ENCODE measurements at places on chromosomes 3 and 15. TPM values are rescaled to one million over a fixed set of nuclear protein-coding genes. Genes with fewer than 3 reads are reported as not detected.

The CCR3 gene
- total RNA-seq: not detected

DNA sequence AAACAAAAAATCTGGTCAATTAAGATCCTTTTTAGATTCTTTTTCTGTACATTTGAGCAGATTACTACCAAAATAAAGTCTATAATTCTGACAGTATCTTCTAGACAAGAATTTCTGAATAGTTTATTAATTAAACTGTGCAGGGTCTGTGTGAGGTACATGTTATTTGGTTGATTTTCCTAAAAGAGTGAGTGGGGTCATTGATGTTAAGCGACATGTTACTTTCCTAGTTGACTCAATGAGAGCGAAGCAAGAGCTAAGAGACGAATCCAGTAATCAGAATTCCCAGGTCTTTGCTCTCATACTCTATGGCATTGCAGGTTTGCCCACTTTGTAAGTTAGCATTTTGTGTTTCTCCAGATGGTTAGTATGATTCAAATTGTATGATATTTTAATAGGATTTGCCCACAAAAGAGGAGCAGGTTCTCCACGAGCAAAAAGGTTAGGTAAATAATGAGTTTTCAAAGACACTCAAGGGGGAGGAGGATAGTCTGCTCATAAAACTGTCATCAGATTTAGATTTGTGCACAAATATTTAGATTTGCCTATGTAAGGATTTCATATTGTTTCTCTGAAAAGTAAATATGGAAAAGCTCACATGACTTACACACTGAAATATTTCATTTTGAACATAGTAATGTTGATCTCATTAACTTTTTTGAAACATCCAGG lies 217.2 kb upstream of the CGNL1 start:
- peaks cover 12% of the 10 kb centered on the region for H3K36me3 ChIP-seq
- no peak overlapping the region for H3K27ac ChIP-seq

- DNase-seq: peak; percentile 63
- H3K4me3 ChIP-seq: no peak overlapping the region
- peaks cover 6% of the 10 kb centered on the region for H3K4me1 ChIP-seq
- H3K27ac ChIP-seq: no peak overlapping the region
Measured at GRCh38 chr3:171446801-171447578, 13.2 kb downstream of the TNIK start.

The EOGT gene
- total RNA-seq: 41.7 TPM

The CSPG5 gene
- total RNA-seq: 0.71 TPM

The CCDC71 gene
- total RNA-seq: 25.7 TPM

The GRM2 gene
- total RNA-seq: 0.44 TPM

DNA sequence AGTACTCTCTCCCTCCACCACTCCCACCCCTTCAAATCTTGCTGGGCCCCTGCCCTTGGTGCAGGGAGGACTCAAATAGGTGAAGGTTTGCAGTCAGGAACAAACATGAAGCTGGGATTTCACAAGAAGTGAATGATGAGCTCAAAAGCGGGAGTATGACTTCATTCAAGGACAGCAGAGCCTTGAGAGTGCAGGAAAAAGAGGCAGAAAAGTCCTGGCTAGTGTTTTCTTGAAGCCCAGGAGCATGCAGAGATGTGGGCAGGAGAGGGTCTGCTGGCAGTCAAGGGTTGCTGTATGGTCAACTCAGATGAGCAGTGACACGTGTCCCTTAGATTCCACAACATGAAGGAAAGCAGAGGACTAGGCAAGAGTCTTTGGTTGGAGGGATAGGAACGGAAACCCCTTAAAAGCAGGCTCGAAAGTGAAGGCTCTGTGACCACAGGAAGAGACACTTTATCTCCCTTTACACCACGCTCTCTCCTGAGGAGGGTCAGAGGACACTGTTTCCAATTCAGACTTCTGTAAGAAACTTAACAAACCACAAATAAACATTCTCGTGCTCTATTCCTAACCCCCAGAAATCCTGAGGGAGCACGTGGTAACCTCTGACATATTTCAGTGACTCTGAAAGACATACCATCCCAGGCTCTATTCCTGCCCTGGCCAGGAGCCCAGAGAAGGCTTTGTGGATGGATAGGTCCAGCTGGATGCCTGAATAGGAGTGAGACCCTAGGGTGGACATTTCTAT lies 168.0 kb upstream of the NDN start:
- H3K4me3 ChIP-seq: no peak overlapping the region
- no peaks in the 10 kb centered on the region for H3K4me1 ChIP-seq
- H3K27me3 ChIP-seq: no peaks in the 10 kb centered on the region
- H3K36me3 ChIP-seq: no peaks in the 10 kb centered on the region
- no peak for DNase-seq

DNA sequence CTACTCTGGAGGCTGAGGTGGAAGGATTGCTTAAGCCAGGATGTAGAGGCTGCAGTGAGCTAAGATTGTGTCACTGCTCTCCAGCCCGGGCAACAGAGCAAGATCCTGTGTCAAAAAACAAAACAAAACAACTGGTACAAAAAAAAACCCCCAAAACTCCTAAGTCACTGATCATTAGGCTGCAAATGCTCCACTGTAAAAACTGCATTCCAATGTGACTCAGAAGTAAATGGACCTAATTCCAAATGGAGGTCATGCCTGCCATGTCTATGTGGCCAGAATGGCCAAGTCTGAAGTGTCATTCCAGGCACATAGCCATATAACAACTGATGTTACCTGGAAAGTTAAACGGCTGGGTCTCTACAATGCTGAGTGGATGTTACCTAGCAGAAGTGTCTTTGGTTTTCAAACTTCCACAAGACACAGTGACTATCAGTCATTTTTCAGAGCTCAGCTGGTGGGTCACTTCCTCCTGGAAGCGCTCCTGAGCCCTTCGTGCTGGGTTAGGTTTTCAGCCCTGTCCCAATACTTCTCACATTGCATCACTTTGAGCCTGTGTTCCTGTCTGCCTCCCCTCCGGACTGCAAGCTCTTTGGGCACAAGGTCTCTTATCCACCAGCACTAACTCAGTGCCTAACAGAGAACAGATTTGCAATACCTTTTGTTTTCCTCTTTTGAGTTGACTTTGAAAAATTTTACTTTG lies 10.6 kb downstream of the FSTL1 start:
- H3K27me3 ChIP-seq: no peaks in the 10 kb centered on the region
- peaks cover 7% of the 10 kb centered on the region for H3K36me3 ChIP-seq
- no peak overlapping the region for H3K4me3 ChIP-seq
- no peak overlapping the region for H3K27ac ChIP-seq
- DNase-seq: no peak

DNA sequence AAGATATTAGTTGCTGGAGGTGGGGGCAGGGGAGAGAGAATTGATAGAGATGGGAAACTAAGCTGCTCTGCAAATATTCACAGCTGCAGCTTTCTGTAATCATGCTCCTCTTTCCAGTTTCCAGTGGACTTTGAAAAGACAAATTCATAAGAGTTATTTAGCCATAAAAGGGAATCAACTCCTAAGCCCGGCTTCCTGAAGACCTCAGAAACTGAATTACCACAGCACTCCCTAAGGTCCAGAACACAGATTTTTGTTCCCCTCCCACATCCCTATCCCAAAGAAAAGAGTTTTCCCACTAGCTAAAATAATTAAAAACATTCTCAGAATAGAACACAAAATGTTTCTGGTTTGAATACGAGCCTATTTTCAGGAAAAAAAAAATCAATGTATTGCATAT lies 871.8 kb upstream of the NR2F2 start:
- no peak overlapping the region for H3K4me3 ChIP-seq
- no peak for DNase-seq
- H3K36me3 ChIP-seq: no peaks in the 10 kb centered on the region
- H3K4me1 ChIP-seq: no peaks in the 10 kb centered on the region
- H3K27ac ChIP-seq: no peak overlapping the region

DNA sequence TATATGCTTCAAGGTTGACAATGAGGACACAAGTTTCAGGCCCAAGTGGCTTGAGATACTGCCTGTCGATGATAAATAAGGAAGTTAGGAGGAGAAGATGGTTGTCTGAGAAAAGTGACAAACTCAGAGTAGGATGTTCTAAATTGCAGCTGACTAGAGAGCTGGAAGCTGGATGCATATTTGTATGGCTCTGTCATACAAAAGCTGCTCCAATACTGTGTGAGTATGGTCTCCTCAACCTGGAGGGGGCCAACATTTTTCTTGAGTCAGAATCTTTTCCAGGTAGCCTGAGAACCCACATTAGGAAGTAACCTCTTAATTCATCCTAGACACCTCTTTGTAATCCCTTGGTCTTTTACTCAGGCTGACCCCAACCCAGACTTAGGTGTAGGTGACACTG lies 28.4 kb upstream of the TPRG1 start:
- peaks cover 6% of the 10 kb centered on the region for H3K4me1 ChIP-seq
- H3K27ac ChIP-seq: no peak overlapping the region
- DNase-seq: no peak
- no peak overlapping the region for H3K4me3 ChIP-seq

GRCh38 chr15:48028712-48029111 lies 92.1 kb upstream of the SLC24A5 start:
- H3K27me3 ChIP-seq: no peaks in the 10 kb centered on the region
- H3K36me3 ChIP-seq: no peaks in the 10 kb centered on the region
- H3K4me1 ChIP-seq: peaks cover 5% of the 10 kb centered on the region
- DNase-seq: no peak
- H3K27ac ChIP-seq: no peak overlapping the region

DNA sequence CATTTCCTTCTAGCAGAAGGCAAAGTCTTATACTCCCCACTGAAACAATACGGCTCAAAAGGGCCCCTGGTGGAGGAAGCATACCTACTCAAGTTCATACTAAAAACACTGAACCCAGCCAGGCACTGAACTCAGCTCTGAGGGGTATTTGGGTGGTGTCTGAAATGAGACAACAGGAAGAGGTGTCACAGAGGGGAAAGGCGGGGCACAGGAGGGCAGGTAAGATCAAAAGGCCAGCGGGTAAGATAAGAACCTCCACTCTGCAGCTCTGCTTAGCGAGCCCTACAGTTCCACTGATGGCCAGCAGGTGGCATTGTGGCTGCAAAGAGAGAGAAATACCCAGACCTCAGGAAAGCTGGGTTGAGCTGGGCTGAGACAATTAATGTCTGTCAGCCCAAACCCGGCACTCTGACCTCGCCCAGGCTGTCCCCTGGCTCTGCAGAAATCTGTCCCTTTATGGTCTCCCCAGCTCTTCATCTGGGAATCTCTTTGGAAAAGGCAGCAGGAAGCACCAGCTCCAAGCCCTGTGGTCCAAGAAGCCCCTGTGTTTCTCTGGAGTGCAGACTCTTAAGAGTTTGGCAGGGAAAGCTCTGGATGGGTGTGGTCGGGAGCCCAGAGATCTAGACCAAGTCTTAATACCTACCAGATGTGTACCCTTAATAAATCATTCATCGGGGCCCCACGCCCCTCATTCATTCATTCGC lies 8.4 kb downstream of the MFGE8 start:
- H3K36me3 ChIP-seq: peaks cover 91% of the 10 kb centered on the region
- peaks cover 20% of the 10 kb centered on the region for H3K4me1 ChIP-seq
- peak; percentile 80 for DNase-seq
- H3K27me3 ChIP-seq: no peaks in the 10 kb centered on the region
- H3K4me3 ChIP-seq: no peak overlapping the region

DNA sequence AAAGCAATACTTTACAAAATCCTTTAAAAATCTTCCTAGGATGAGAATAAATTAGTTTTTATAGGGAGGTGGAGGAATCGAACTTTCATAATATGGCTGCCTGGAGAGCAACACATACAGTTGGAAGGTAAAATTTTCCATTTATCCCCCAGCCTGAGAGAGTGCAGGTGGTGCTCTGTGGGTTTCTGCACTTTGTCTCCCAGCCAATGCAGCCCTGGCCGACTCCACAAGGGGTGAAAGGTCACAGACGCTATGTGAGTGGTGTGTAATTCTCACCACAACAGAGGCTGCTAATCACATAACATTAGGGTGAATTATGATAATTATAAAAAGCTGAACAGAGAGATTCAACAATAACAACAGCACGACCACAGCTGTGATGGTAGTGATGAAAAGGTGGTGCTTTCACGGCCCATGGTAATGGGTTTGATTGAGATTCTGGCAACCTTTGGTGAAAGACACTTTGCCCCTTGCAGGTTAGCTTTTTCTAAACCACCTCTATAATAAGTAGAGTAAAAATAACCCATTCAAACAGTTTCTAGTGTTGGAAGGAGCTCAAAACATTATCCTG lies 30.1 kb upstream of the NANOGP8 start:
- no peaks in the 10 kb centered on the region for H3K27me3 ChIP-seq
- no peak for DNase-seq
- H3K4me3 ChIP-seq: no peak overlapping the region
- no peaks in the 10 kb centered on the region for H3K36me3 ChIP-seq

- no peaks in the 10 kb centered on the region for H3K4me1 ChIP-seq
- H3K27ac ChIP-seq: no peak overlapping the region
- H3K36me3 ChIP-seq: no peaks in the 10 kb centered on the region
- peak; percentile 27 for DNase-seq
- H3K27me3 ChIP-seq: no peaks in the 10 kb centered on the region
Measured at GRCh38 chr15:76866716-76867321, 38.3 kb downstream of the SCAPER start.

DNA sequence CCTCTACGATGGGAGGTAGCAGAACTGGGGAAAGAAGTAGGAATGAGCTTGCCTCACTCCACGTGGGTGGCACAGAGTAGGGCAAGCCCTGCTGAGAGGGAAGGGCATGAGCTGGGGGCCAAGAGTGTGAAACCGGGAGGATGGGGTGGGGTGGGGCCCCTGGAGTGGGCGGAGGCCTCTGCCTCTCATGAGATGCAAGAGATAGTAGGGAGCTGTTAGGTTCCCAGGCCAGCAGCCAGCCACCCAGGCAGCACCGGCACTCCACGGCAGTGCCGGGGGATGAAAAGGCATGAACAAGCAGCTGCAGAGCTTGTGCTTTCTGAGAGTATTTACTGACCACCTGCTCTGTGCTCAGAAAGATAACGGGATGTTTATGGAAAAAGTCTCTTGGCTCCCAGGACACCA lies 24.4 kb upstream of the PLA2G4E start:
- no peak for DNase-seq
- no peaks in the 10 kb centered on the region for H3K27me3 ChIP-seq
- no peaks in the 10 kb centered on the region for H3K36me3 ChIP-seq
- no peak overlapping the region for H3K4me3 ChIP-seq

GRCh38 chr3:143276592-143276991 lies 157.0 kb downstream of the CHST2 start:
- H3K27ac ChIP-seq: no peak overlapping the region
- DNase-seq: no peak
- no peak overlapping the region for H3K4me3 ChIP-seq
- no peaks in the 10 kb centered on the region for H3K4me1 ChIP-seq

GRCh38 chr15:52727815-52728214 lies 48.6 kb upstream of the ATOSA start:
- H3K27ac ChIP-seq: no peak overlapping the region
- no peak overlapping the region for H3K4me3 ChIP-seq
- DNase-seq: no peak
- peaks cover 13% of the 10 kb centered on the region for H3K4me1 ChIP-seq

The CMTM8 gene
- 3.2 TPM for total RNA-seq

The BAHD1 gene
- total RNA-seq: 15.1 TPM

DNA sequence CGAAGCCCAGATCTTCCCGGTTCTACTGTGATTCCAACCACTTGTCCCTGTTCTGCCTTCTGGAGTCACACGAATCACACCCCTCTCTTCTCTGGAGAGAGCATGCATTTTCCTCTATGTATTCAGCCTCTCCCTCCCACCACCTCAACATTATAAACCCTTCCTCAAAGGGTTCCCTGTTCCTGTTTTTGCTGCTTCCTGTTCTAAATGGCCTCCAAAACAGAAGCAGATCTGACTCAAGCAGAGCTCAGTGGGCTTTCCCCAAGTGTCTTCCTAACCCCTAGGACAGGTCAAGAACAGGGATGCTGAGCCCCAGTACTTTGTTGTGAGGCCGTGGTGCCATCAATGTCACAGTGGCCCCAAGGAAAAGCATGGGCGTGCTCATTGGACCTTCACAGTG lies 75.7 kb upstream of the ARNT2 start:
- no peak overlapping the region for H3K4me3 ChIP-seq
- no peak for DNase-seq
- peaks cover 11% of the 10 kb centered on the region for H3K27me3 ChIP-seq
- no peak overlapping the region for H3K27ac ChIP-seq
- no peaks in the 10 kb centered on the region for H3K4me1 ChIP-seq

The GPR160 gene
- total RNA-seq: 2.6 TPM
